Activated gamma-delta T cell treated with anti-CD3 and anti-CD28 coated beads, Interleukin-2, amount 50 U/mL, for 16 hours (primary cell): ENCODE measurements at places on chromosomes 2 and 18.
A peak's percentile ranks its signal among the peaks of the same experiment; 100 is the strongest.

GRCh38 chr18:62982600-62983251, 267.4 kb downstream of the PHLPP1 start:
- peak; percentile 37 for DNase-seq

DNA sequence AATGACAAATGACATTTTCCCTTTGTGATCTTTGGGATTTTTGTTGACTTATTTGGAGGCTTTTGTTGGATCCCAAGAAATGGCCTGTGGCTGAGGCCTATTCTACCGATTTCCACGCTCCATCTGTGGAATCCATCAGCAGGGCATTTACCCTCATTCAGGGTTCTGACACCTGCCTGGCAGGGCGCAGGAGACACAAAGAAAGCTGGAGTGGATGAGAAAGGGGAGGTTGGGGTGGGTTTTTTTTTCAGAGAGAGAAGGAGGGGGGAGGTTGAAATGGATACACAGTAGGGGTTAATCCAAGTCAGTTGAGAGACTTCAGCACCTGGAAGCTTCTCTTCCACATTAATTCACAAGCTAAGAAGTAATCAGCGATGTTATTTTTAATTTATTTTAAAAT, 59.7 kb downstream of the PAX3 start:
- DNase-seq, result no peak

GRCh38 chr2:200443376-200443775, 66.5 kb downstream of the KCTD18 start:
- DNase-seq, result no peak

DNA sequence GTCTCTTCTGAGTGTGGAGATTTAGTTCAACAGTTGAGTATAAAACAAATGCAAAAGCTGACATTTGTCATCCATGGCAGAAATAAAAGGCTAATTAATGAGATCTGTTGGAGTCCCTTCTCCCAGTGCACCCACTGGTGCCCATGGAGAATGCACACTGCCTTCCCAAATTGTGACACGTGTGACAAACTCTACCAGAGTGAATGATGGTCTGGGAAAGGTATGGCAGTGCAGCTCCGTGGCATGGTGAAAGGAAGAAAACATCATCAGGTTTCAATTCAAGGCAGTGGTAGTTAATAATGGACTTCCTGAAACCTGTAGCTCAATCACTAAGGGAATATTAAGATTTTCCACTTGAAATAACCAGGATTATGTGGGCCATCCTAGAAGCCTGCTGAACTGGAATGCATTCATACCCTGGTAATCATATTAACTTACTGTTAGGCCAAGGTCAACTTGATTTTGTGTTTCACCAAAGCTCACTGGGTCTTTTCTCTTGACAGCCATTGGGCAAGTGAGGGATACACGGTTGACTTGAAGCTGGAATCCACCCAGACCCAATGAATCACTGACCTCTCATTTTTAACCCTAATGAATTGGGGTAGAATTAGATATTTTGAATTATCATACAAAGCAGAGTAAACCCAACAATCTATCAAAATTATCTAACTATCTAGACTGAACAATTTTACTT, 167.6 kb downstream of the AFF3 start:
- no peak for DNase-seq

- DNase-seq, result no peak
Observed at GRCh38 chr2:221492636-221493035, 79.5 kb downstream of the EPHA4 start.

DNA sequence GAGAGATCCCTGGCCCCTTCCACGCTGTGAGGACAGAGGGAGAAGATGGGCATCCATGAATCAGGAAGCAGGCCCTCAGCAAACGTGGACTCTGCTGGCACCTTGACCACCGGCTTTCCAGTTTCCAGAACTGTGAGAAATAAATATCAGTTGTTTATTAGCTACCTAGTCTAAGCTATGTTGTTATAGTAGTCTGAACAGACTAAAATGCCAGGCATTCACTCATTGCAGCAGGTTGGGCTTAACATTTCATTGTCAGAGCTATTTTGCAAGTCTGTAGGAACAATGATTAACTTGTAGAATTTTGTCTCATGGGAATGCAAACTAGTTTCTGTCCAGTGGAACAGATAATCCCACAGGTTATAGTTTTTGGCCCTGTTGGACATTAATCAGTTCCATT, 24.8 kb upstream of the TBC1D8 start:
- no peak for DNase-seq

GRCh38 chr2:6103372-6103771, 411.2 kb downstream of the SOX11 start:
- no peak for DNase-seq

- no peak for DNase-seq
Observed at GRCh38 chr2:58708565-58708964, 467.4 kb upstream of the FANCL start.

- no peak for DNase-seq
Observed at GRCh38 chr2:190717764-190718651, 69.1 kb downstream of the NAB1 start.

- DNase-seq, result no peak
Observed at GRCh38 chr2:208266553-208266893, 468 bp downstream of the PIKFYVE start.

- no peak for DNase-seq
Observed at GRCh38 chr2:167832868-167833287, 414.5 kb downstream of the STK39 start.

GRCh38 chr2:228871012-228871411, 400.1 kb downstream of the PID1 start:
- no peak for DNase-seq

DNA sequence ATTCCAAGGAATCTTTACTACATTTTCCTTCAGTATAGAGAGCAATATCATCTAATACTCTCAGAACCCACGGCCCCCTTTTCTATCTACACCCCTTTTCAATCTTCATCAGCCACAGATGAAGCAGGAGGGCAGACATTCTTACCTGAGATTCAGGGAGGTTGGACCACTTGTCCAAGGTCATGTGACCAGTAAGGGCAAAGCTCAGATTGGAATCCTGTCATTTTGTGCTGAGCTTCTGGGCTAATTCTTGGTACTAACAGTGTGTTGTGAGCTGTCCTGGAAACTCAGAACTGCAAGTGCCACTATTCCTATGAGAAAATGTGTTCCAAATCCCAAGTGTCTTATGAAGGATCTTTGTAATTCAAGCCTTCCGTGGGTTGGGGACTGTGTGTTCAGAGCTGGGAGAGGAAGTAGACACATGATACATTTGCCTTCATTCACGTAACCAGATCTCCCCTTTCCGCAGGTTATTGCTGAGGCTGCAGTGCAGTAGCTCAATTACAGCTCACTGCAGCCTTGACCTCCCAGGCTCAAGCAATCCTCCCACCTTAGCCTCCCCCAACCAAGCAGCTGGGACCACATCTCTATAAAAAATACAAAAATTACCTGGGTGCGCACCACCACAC, 3.3 kb downstream of the CHRNA1 start:
- DNase-seq, result no peak
